Thymus (tissue), 14 donors: ENCODE measurements at places on chromosomes 13 and 19.

GRCh38 chr19:41849067-41849466 is 4.2 kb downstream of the DMRTC2 start:
- H3K4me3 ChIP-seq: no peak overlapping the region
- peaks cover 39% of the 10 kb centered on the region for H3K27me3 ChIP-seq
- H3K36me3 ChIP-seq: no peaks in the 10 kb centered on the region
- H3K27ac ChIP-seq: no peak overlapping the region

GRCh38 chr19:8638078-8638619 is 7.7 kb downstream of the NFILZ start:
- H3K4me1 ChIP-seq: peaks cover 15% of the 10 kb centered on the region
- no peaks in the 10 kb centered on the region for H3K27me3 ChIP-seq
- no peak overlapping the region for H3K27ac ChIP-seq
- no peaks in the 10 kb centered on the region for H3K36me3 ChIP-seq
- no peak for DNase-seq

- H3K4me3 ChIP-seq: no peak overlapping the region
- H3K4me1 ChIP-seq: no peaks in the 10 kb centered on the region
- H3K36me3 ChIP-seq: no peaks in the 10 kb centered on the region
- DNase-seq: no peak
- no peak overlapping the region for H3K27ac ChIP-seq
- no peaks in the 10 kb centered on the region for H3K27me3 ChIP-seq
Measured at GRCh38 chr13:48783695-48784230, 130.0 kb downstream of the CYSLTR2 start.

DNA sequence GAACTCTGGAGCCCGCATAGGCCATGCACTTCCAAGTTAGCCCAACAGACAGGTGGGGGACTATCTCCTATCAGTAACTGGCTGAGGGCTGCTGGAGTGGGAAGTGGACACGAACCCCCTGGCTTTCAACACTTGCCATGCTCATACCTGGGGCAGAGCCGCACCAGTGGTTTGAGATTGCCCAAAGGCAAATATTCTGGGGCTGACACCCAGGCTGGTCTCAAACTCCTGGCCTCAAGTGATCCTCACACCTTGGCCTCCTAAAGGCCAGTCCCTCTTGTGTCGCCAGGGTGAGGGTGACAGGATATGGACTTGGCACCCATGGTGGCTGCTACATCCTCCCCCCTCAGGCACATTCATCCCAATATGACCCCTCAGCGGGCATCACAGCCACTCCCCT is 13.1 kb downstream of the NFKBID start:
- H3K27ac ChIP-seq: no peak overlapping the region
- peaks cover 41% of the 10 kb centered on the region for H3K36me3 ChIP-seq
- DNase-seq: no peak
- H3K4me3 ChIP-seq: no peak overlapping the region
- no peaks in the 10 kb centered on the region for H3K4me1 ChIP-seq

DNA sequence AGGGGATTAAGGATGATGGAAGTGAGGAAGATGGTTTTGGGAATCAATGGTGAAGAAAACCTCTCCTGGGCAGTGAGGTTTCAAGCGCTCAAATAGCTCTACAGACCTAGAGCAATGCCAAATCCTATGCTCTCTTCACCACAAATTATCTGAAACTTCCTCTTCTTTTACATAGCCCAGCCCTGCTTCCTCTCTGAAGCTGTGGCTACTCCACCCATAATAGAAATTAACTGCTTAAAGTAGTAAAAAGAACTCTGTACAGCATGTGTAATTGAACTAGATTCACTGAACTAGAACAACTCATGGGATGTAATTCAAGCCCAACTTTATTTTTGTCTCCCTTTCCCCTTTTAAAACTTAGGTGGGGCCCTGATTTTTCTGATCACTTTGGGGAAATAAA is 20.4 kb upstream of the IFT88 start:
- no peak overlapping the region for H3K27ac ChIP-seq
- no peaks in the 10 kb centered on the region for H3K36me3 ChIP-seq
- no peaks in the 10 kb centered on the region for H3K4me1 ChIP-seq
- H3K27me3 ChIP-seq: no peaks in the 10 kb centered on the region

DNA sequence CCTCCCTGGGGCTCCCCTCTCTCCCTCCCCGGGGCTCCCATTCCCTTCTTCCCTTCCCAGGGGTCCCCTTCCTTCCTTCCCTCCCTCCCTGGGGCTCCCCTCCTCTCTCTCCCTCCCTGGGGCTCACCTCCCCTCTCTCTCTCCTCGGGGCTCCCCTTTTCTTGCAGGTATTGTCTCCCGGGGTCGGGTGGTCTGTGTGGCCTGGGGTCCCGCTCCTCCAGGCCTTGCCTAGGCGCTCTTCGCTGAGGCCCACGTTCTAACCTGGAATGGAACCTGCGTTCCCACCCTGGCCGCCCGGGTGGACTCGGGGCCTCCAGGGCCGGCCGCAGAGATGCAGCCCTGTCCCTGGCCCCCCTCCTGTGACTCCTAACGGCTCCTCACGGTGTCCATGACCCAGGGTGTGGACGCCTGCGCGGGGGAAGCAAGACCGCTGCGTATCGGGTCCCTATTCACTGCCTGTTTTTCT is 940 bp upstream of the DCUN1D2 start:
- no peak for DNase-seq
- no peak overlapping the region for H3K27ac ChIP-seq
- H3K27me3 ChIP-seq: peaks cover 8% of the 10 kb centered on the region
- H3K4me3 ChIP-seq: peak overlapping the region; percentile 93

- H3K27ac ChIP-seq: no peak overlapping the region
- H3K4me1 ChIP-seq: no peaks in the 10 kb centered on the region
- H3K36me3 ChIP-seq: no peaks in the 10 kb centered on the region
- DNase-seq: no peak
- no peaks in the 10 kb centered on the region for H3K27me3 ChIP-seq
- H3K4me3 ChIP-seq: no peak overlapping the region
Measured at GRCh38 chr19:54339646-54340358, 840 bp upstream of the LILRA4 start.

- no peak for DNase-seq
- no peak overlapping the region for H3K4me3 ChIP-seq
- H3K36me3 ChIP-seq: peaks cover 56% of the 10 kb centered on the region
- H3K4me1 ChIP-seq: no peaks in the 10 kb centered on the region
- no peaks in the 10 kb centered on the region for H3K27me3 ChIP-seq
Measured at GRCh38 chr13:113602291-113602988, 17.9 kb downstream of the TFDP1 start.

DNA sequence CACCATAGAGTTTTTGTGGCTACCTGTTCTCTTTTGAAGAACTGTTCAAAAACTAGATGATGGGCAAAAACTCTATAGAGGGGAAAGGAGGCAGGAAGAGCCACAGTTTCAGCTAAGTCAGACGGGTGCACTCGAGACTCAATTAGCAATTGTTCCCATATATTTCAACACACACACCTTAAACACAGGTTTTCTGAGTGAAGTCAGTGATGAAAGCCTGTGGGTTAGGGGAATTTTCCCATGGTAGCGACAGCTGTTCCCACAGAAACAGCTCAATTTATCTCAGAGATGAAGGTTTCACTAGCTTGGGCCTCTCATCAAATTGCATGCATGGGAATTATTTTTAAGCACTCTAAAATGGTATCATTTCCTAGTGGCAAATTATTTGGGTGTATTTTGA is 143.4 kb downstream of the ZIC5 start:
- no peak overlapping the region for H3K4me3 ChIP-seq
- H3K36me3 ChIP-seq: no peaks in the 10 kb centered on the region
- no peaks in the 10 kb centered on the region for H3K27me3 ChIP-seq

DNA sequence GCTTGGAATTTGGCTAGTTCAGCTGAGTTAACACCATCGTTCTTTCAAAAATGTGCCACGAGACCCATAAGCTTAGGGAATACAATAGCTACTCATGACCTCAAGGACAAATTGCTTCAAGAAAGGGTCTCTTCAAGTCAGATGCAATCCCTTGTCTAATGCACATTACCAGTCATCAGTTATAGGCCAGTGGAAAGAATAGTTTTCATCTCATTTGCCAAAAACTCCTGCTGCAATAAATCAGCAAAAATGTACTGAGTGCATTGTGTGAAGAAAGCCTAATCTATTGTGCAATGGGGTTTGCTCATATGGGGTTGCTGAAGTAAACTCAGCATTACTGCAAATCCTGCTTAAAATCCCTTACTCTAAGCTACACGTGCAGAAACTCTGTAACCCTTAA is 208.3 kb upstream of the NBEA start:
- DNase-seq: no peak
- no peak overlapping the region for H3K27ac ChIP-seq
- H3K27me3 ChIP-seq: no peaks in the 10 kb centered on the region
- H3K4me3 ChIP-seq: no peak overlapping the region

- H3K4me1 ChIP-seq: peaks cover 2% of the 10 kb centered on the region
- peaks cover 45% of the 10 kb centered on the region for H3K27me3 ChIP-seq
- DNase-seq: no peak
- no peak overlapping the region for H3K4me3 ChIP-seq
- H3K36me3 ChIP-seq: no peaks in the 10 kb centered on the region
Measured at GRCh38 chr13:98144801-98145350, 2.0 kb downstream of the FARP1 start.

DNA sequence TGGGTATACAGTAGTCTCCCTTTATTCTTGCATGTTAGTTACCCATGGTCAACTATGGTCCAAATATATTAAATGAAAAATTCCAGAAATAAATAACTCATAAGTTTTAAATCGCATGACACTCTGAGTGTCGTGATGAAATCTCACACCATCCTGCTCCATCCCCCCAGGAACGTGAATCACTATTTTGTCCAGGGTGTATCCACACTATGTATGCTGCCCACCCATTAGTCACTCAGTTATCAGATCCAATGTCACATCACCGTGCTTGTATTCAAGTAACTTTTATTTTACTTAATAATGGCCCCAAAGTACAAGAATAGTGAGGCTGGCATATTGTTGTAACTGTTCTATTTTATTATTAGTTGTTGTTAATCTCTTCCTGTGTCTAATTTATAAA is 115.8 kb upstream of the SERP2 start:
- H3K27ac ChIP-seq: no peak overlapping the region
- H3K36me3 ChIP-seq: no peaks in the 10 kb centered on the region
- H3K4me3 ChIP-seq: no peak overlapping the region
- H3K27me3 ChIP-seq: no peaks in the 10 kb centered on the region
- no peak for DNase-seq
- peaks cover 25% of the 10 kb centered on the region for H3K4me1 ChIP-seq

GRCh38 chr13:109654341-109655205 is 131.8 kb downstream of the IRS2 start:
- H3K4me3 ChIP-seq: no peak overlapping the region
- H3K27ac ChIP-seq: no peak overlapping the region
- no peaks in the 10 kb centered on the region for H3K4me1 ChIP-seq

DNA sequence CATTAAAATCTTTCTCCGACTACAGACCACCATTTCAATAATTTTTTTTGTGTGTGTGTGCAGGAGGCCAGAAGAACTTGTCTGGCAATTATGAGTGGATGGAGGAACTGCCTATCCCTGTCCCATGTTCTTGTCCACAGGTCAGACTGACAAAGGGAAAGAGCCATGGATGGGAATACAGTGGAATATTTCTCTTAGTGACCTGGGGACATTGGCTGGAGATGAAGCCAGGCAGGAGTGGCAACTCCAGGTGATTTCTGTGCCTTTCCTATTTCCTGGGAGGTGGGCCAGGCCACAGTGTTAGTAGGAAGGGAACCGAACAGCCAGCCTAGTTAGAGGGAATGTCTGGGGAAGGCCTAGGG is 3.7 kb downstream of the PSG9 start:
- H3K4me1 ChIP-seq: no peaks in the 10 kb centered on the region
- H3K27ac ChIP-seq: no peak overlapping the region
- no peak overlapping the region for H3K4me3 ChIP-seq
- no peaks in the 10 kb centered on the region for H3K36me3 ChIP-seq
- no peak for DNase-seq

GRCh38 chr13:50911081-50911631 is 1.6 kb downstream of the RNASEH2B start:
- H3K27me3 ChIP-seq: no peaks in the 10 kb centered on the region
- peaks cover 47% of the 10 kb centered on the region for H3K4me1 ChIP-seq
- H3K27ac ChIP-seq: peak overlapping the region; percentile 98

GRCh38 chr19:53847555-53847954 is 20.1 kb upstream of the MYADM start:
- H3K36me3 ChIP-seq: no peaks in the 10 kb centered on the region
- DNase-seq: no peak
- H3K27ac ChIP-seq: no peak overlapping the region
- H3K4me3 ChIP-seq: no peak overlapping the region
- peaks cover 5% of the 10 kb centered on the region for H3K27me3 ChIP-seq

- no peaks in the 10 kb centered on the region for H3K27me3 ChIP-seq
- H3K4me3 ChIP-seq: peak overlapping the region; percentile 91
- peaks cover 17% of the 10 kb centered on the region for H3K36me3 ChIP-seq
- no peak for DNase-seq
- peak overlapping the region; percentile 93 for H3K27ac ChIP-seq
- H3K4me1 ChIP-seq: peaks cover 11% of the 10 kb centered on the region
Measured at GRCh38 chr19:47778954-47779351, 450 bp downstream of the SELENOW start.

GRCh38 chr13:99258946-99259345 is 767 bp upstream of the GPR18 start:
- H3K36me3 ChIP-seq: peaks cover 22% of the 10 kb centered on the region
- H3K27me3 ChIP-seq: no peaks in the 10 kb centered on the region
- H3K27ac ChIP-seq: no peak overlapping the region
- no peak for DNase-seq
- H3K4me3 ChIP-seq: no peak overlapping the region

- H3K36me3 ChIP-seq: peaks cover 32% of the 10 kb centered on the region
- H3K4me1 ChIP-seq: peaks cover 32% of the 10 kb centered on the region
- no peak overlapping the region for H3K27ac ChIP-seq
- no peak for DNase-seq
- no peak overlapping the region for H3K4me3 ChIP-seq
Measured at GRCh38 chr19:42271045-42271419, 2.0 kb downstream of the CIC start.

DNA sequence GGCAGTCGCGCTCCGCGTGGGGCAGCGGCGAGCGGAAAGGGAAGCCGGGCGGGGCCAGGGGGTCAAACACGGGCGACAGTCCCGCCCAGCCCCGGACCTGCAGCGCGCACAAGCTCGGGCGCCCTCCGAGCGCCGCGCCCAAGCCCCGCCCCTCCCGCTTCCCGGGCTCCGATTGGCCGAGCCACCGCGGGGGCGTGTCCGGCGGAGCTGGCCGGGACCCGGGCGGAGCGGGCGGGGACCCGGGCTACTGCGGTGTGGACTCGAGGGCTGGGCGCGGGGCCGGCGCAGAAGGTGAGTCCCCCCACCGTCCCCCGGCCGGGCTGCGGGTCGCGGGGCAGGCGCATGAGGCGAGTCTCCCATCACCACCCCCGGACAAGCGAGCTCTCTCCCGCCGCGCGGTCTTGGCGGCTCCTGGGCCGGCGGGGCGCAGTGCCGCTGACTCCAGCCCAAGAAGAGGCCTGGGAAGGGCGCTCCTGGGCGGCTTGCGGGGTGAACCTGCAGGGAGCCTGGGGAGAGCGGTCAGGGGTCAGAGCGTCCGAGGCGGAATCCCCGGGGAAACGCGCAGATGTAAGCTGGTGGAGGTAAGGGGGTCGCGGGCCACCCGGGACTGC is at the start of gene PLEKHF1:
PLEKHF1 (plus strand) TSS at position 247 of the 611 bp plus-strand sequence. CDS start 8,379 bp downstream, outside the sequence.
- peak within 1 kb of the TSS; percentile 62 for H3K4me3 ChIP-seq
- H3K4me1 ChIP-seq: peaks cover 55% of the 10 kb centered on the region
- no peaks in the 10 kb centered on the region for H3K36me3 ChIP-seq
- H3K27ac ChIP-seq: peak within 1 kb of the TSS; percentile 77
- H3K27me3 ChIP-seq: peaks cover 46% of the 10 kb centered on the region

GRCh38 chr13:108911807-108912206 is 282.4 kb downstream of the MYO16 start:
- no peaks in the 10 kb centered on the region for H3K36me3 ChIP-seq
- DNase-seq: no peak
- H3K27me3 ChIP-seq: no peaks in the 10 kb centered on the region
- peaks cover 6% of the 10 kb centered on the region for H3K4me1 ChIP-seq
